ENCODE measurements at places on chromosomes 2 and 18.

- DNase-seq, result no peak
These were observed 173.9 kb downstream of the ANAPC1 start for GRCh38 chr2:111710085-111710484.

DNA sequence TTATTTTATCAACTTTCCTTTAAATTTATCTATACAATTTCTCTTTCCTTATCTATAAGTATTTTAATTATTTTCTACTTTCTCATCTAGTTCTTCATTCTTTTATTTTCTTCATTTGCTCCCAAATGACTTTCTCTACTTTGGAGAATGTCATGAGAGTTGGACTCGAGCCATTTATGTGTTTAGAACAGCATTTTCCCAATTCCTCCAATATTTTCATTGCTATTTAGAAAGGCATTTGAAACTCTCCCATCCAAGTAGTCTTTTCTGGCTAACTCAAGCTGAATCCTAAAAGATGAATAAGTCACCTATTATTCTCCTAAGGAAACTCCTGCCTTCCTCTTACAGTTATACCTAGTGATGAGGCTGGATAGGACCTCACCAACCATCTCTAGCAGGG lies 15.8 kb upstream of the FEZ2 start:
- no peak for DNase-seq

DNA sequence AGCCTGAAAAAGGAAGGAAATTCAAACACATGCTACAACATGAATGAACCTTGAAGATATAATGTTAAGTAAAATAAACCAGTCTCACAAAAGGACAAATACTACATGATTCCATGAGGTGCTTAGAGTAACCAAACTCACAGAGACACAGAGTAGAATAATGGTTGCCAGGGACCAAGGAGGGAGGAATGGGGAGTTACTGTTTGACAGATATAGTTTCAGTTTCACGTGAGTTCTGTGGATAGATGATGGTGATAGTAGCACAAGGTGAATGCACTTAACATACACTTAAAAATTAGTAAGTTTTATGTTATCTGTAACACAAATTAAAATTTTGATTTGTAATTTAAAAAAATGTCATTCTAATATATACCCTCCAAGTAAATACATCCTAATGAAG lies 106.9 kb upstream of the ACVR1C start:
- no peak for DNase-seq

- DNase-seq, result no peak
These were observed 30.3 kb upstream of the ARHGEF4 start for GRCh38 chr2:130806370-130806769.

GRCh38 chr2:7719876-7720275 lies 802.7 kb downstream of the RNF144A start:
- no peak for DNase-seq

GRCh38 chr2:38997781-38998180 lies 108.1 kb downstream of the ARHGEF33 start:
- peak; percentile 11 for DNase-seq

GRCh38 chr18:54440292-54440691 lies 82.6 kb downstream of the C18orf54 start:
- no peak for DNase-seq

- no peak for DNase-seq
These were observed 8.4 kb downstream of the NCAPH start for GRCh38 chr2:96344011-96344410.

GRCh38 chr2:216959433-216959832 lies 99.6 kb upstream of the TNP1 start:
- no peak for DNase-seq

- DNase-seq, result no peak
These were observed 95.5 kb upstream of the LRATD1 start for GRCh38 chr2:14536976-14537375.

DNA sequence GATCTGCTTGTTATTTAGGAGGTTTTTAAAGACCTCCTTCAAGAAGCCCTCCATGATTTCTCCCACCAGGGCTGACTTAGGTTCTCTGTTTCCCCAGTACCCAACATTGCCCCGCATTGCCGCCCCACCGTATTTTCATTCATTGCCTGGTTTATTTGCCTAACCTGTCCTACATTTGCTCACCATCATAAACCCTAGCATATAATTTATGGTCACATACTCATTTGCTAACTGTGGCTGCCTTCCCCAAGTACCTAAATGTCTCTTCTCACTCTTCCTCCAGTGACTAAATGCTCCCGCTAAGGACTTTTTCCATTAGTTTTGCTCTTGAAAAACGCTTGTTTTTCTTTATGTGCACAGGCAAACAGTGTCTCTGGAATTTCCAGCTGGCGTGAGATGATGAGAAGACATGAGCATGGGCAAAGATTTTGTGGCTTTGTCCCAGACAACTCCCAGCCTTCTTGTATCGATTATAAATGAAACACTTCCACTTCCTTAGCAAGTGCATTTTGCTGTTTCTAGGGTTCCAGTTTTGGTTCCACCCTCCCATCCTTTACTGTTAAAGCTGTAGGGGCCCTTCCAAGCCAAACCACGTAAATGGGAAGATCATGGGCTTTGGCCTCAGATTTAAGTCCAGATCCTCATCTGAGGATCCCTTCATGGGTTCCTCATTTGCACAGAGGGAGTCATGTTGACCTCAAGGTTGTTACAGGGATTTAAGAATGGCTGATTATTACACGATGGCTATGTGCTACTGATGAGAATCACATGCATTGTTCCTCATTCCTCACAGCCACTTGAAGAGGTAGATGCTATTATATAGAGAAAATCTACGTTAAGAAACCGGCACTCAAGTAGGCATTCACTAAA lies 21.0 kb upstream of the ARMC9 start:
- DNase-seq, result no peak

DNA sequence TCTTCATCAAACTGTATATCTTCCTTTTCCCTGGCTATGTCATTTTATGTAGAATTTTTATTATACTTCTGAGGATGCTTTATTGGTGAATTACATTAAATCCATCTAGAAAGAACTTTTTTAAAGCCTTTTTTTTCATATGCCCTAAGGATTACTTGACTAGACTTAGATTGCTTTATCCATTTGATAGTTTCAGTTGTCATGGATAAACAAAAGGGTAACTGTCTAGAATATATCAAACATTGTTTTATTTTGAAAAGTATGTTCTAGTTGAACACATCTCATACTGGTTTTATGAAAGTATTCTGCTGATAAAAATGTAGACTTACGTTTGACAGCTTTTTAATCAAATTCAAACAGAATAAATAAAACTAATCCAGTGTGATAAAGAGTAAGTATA lies 639.8 kb downstream of the ARHGAP15 start:
- no peak for DNase-seq

DNA sequence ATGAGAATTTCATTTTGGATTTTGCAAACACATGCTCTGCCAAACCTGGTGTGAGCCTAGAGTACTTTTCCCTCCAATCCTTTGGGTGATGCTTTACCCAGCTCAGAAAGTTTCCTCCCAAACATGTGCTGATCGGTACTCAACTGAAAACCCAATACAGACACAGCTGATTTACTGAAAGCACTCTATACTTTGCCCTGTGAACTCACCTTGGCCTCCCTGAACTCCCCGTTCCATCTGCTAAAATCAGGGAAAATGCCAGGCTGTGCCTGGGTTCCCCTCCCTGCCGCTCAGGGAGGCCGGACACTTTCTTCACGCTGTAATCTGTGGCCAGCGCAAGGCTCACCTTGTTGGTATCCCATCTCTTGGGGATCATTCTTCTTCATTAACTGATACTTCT lies 391.2 kb downstream of the CBLN2 start:
- no peak for DNase-seq

- no peak for DNase-seq
These were observed 112.6 kb upstream of the PXDN start for GRCh38 chr2:1856922-1857321.
